ENCODE measurements at places on chromosomes 12 and 14.

GRCh38 chr14:71474301-71475265 lies 457.6 kb upstream of the RGS6 start:
- DNase-seq: no peak

GRCh38 chr12:105946493-105946901 lies 192.3 kb downstream of the NUAK1 start:
- DNase-seq: no peak

GRCh38 chr12:105510526-105510925 lies 180.0 kb downstream of the C12orf75 start:
- DNase-seq: no peak

DNA sequence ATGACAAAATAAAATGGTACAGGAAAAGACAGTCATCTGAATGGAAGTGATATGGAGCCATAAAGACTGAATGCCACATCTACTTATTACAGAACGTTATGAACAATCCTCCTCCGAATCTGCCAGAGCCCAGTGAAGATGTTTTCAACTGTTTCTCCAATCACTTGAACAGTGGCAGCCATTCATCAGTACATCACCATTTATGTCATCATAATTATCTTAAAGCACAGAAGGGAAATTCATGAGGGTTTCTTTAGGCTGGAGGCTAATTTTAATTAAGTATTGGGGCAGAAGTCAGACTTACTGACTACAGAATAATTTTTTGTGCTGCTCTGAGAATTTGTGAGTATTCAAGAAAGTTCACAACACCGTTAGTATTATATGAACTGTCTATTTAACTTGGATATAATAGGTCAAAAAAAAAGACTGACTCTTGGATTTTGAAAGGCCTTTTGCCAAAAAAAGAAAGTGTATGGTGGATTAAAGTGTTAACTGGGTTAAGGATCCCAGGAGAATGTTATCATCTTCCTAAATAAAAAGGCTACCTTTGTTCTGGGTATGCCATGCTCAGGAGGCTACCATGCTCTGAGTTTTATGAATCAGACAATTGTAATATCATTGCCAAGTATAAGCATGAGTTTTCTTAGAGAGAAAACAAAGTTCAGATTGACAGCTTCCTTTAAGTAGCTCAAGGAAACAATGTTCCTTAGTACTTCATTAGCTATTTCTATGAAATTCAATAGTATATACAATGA lies 40.1 kb downstream of the PDZRN4 start:
- DNase-seq: no peak

DNA sequence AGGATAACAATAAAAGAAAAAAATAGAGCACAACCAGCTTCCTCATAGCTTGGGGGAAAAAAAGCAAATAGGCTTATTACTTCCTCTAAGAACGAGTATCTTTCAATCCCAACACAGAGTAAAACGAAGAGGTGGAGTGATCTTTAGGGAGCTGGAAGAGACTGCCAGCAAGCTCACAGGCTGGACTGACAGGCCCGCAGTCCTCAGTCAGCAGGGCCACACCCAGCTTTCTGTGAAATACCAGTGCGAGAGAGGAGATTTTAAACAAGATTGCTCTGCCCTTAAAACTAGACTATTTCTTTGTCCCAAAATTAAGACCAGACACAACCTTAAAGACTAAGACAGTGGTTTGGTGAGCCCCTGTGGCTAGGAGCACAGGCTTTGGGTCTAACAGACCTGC lies 32.9 kb downstream of the SETD3 start:
- DNase-seq: no peak

DNA sequence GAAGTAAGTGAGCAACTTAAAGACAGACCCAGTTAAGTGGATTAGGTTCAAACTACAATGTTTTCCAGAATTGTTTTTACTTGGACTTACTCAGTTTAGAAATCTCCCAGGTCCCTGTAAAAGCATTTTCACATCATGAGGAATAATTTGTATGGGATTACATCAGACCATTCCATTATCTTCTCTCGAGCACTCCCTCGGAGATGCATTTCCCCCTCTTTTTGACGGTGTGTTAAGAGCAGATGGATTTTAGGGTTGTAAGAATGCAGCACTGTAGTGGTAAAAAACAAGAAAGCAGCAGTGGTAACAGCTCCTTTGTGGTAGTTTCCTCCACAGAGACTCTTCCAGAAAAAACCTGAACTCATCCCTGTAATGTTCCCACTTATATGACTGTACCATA lies 488.4 kb downstream of the BCAT1 start:
- no peak for DNase-seq

DNA sequence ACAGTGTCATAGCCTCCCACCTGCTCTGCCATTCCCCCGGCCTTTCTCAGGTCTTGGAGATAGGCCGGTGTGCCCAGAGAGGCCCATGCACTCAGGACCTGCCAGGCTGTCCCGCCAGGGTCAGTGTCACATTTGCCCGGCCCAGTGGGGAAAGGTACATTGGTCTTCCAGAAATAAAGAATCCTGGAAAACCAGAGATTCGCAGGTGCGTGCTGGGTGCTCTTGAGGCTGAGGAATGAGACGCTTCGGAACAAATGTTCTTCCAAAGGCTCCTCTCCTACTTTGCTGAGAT lies 205.8 kb upstream of the RTL1 start:
- peak; percentile 26 for DNase-seq

DNA sequence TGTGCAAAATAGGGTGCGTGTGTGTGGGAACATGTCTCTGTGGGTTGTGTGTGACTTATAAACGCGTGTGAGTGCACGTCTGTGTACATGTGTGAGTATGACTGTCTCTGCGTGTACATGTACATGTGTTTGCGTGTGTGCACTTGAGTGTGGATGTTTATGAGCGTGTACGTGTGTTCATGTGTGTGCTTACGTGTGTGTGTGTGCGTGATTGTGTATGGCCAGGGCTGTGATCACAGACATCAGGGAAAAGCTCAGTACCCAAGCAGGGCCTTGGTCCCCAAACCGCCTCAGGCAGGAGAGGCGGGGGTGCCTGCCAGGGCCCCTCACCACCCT lies 326.3 kb upstream of the DIO3 start:
- DNase-seq: no peak

- DNase-seq: peak; percentile 84
Observed at GRCh38 chr12:50070314-50071060, 13.1 kb downstream of the ASIC1 start.

- DNase-seq: no peak
Observed at GRCh38 chr12:58925111-58925611, 4.9 kb upstream of the LRIG3 start.

GRCh38 chr14:59274991-59275391 lies 86.5 kb downstream of the DAAM1 start:
- DNase-seq: no peak

GRCh38 chr12:87344699-87345098 lies 684.5 kb downstream of the C12orf50 start:
- DNase-seq: no peak

GRCh38 chr14:59249029-59249428 lies 60.6 kb downstream of the DAAM1 start:
- no peak for DNase-seq

GRCh38 chr12:99370421-99371138 lies 277.0 kb upstream of the GARIN6 start:
- no peak for DNase-seq

DNA sequence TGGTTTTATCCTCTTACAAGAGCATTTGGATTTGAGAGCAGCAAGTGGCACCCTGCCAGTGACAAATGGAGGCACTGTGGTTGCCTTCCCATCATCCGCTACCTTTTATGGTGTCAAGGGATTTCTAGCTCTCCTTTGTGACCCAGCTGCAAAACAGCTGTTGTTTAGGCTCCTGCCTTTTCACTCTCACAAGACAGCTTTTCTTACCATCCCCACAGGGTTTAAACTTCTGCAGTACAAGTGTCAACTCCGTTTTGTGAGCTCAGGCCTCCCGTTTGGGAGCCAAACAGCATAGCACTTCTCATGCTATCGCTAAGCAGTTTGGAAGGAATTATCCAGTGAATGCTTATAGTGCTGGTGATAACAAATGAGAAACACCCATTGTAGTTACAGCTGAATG lies 331.4 kb downstream of the TMTC2 start:
- no peak for DNase-seq

DNA sequence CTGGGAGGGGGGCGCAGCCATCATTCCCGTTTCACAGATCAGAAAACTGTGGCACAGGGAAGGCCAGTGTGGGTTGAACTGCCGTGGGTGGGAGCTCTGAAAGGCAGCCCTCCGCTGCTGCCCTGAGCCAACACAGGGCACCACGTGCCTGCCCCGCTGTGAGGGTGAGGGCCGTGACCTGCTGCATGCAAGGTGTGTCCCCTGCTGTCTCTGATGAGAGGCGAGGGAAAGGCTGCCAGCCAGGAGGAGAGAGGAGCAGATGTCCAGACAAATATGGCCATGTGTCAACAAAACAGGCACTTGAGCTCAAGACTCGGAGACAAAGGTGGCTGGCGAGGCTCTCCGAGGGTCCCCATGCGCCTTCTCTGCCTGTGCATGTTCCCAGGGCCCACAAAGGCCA lies 108.8 kb downstream of the RBM19 start:
- no peak for DNase-seq

DNA sequence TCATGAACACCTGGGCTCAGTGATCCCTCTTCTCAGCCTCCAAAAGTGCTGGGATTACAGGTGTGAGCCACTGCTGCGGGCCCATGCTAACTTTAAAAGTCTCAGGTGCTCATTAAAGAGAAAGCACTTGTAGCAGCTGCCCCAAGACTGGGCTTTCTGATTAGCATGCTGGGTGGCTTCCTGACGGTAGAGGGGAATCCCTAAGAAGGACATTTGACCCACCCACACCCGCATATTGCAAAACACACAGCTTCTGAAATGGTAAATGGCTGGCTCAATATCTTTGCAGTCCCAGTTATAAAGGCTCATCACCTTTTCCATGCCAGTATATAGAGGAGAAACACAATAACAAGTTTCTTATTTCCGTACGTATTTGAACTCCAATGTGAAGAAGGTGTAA lies 19.3 kb upstream of the BICD1 start:
- no peak for DNase-seq

- DNase-seq: no peak
Observed at GRCh38 chr12:113203852-113204760, 17.2 kb upstream of the TPCN1 start.

GRCh38 chr12:93115646-93116045 lies 186.6 kb upstream of the EEA1 start:
- DNase-seq: no peak

- DNase-seq: no peak
Observed at GRCh38 chr14:76996563-76997146, 31.9 kb downstream of the IRF2BPL start.

DNA sequence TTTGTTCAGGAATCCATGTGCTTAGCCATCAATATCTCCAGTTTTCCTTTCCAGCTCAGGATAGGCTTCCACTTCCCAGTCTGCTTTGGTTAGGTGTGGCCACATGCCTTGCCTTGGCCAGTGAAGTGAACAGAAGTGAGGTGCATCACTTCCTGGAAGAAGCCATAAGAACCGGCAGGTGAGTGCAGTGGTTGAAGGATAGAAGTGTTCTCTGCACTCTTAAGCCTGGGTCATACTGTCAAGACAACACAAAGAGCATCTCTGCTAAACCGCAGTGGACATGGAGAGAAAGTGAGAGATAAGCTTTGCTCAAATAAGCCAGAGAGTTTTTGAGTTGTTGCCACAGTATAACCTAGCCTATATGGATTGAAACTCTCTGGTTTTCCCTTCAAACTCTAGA lies 11.4 kb downstream of the GNG2 start:
- DNase-seq: no peak

DNA sequence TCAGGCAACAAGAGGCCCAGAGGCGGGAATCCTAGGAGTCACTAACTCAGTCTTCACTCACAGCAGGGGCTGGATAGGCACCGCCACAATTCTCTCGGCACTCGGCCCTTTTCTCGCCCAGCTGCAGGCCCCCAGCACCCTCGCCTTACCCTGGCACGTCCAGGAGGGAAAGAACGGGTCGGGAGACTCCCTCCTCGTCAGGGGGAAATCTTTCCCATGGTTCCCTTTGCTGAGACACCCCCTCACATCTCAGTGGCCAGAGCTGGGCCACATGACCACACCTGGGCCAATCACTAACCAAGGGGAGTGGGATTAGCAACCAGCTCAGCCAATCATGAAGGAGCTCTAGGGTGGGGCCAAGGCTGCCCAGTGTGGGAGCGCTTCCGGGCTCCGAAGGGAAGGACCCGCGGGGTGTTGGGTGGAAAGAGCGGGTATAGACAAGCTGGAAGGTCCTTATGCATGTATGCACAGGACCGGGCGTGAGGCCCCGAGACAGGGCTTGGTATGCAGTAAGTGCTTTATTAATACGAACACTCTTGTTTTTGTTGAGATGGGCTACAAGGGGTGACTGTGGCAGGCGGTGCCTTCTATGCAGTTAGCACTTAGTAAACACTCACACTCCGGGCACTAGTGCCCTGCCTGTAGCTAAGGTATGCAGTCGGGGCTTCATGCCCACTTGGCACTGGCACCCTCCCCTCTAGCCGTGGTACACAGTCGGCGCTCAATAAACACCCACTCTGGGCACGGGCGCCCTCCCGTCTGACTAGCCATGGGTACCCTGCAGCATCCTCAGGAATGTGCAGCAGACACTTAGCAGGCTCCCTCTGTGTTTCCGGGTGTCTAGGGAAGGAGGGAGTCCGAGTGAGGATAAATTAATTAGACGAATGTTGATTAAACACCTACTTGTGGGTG lies 40.3 kb downstream of the ADGRD1 start:
- DNase-seq: no peak

DNA sequence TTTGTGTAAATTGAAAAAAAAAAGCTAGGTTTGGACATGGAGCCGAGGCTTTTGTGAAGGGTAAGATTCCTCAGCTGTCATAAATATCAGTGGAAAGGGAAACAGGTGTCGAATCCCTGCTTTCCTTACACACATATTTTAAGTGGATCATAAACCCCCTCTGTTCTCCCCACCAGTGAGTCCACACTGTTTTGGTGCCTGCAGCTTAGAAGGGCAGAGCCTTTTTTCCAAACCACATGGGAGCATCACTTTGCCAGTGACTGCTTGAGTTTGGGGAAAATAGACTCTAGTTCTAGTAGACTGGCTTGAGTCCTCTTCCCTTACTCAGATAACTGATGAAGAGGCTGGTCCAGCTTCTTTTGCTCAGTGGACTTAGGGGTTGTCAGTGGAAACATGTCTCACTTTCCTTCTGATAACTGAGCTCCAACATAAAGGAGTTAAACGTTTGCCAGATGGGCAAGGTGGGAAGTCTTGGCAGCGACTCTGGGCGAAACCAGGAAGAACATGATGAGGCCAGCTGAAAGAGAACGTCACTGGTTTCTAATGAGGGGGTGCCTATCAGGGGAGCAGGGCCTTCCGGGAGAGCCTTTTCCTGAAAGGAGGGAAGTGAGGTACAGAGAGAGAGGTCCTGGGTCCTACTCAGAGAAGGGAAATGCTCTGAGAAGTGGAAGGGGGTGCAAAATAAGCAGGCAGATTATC lies 168.1 kb upstream of the PARP11 start:
- DNase-seq: no peak

DNA sequence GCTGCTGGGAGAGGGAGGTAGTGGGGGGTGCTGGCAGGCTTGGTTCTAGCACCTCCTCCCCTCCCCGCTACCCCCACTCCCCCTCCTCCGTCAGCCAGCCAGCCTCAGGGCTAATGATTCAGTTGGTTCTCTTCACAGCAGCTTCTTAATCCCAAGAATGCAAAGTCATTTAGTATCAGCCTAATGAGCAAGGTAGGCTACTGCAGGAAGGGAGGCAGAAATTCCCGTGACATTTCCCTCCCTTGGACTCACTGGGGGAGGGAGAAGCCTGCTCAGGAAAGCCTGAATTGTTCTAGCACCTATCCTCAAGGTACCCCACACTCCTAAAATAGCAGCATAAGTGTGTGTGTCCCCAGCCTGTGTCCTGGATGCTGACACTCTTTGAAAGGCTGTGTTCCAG lies 29.8 kb downstream of the ITPK1 start:
- DNase-seq: no peak

- DNase-seq: no peak
Observed at GRCh38 chr14:103925316-103925715, 2.9 kb upstream of the TDRD9 start.

Data from activated CD8-positive, alpha-beta memory T cell treated with anti-CD3 and anti-CD28 coated beads, Interleukin-2, amount 50 U/mL, for 48 hours (primary cell).